ENCODE measurements at places on chromosomes 11 and 22.

DNA sequence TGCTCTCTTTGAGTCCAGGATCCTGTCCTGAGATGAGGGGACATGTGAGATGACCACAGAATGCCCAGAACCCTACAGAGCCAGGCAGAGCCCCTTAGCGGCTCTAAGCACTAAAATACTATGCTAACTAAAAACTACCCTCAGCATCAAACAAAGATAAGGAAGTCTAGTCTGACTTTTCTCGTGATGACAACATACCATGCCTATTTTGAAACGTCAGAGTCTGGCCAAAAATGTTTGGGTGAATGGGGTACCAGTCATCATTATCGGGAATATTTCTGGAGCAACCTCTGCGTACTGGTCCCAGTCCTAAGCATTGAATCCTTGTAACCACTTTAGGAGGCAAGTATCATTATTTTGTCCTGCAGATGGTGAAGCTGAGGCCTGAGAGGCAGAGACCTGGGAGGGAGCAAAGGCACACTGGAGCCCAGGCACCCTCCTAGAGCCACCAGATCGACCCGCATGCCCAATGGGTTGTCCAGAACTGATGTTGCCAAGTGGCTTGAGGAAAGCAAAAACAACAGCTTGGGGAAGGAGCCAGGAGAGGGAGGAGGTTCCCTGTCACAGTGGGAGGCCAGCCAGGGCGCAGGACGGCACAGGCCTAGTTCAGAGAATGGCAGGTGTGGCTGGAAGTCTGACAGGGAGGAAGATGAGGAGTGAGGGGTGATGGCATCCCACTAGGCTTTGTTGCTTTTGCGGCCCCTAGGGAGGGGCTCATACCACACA is 7.2 kb upstream of the OSM start:
- no peak for DNase-seq

- DNase-seq: peak; percentile 66
These were observed 63.8 kb upstream of the WNT7B start for GRCh38 chr22:46040471-46041465.

DNA sequence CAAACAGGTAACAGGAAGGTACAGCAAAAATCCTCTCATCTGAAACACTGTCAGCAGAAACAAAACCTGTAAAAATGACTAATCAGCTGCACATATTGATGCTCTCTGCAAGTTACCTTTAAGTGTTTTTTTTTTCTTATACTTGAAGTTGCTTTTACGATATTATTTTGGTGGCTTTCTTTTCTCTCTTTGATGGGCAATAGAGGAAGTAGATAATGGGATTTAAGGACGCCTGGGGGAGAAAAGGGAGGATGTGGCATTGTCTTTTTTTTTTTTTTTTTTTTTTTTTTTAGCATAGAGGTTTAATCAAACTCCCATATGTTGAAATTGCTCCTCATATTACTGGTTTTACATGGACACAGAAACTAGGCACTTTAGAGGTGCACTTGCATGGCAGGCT is 11.4 kb upstream of the ADSL start:
- no peak for DNase-seq

DNA sequence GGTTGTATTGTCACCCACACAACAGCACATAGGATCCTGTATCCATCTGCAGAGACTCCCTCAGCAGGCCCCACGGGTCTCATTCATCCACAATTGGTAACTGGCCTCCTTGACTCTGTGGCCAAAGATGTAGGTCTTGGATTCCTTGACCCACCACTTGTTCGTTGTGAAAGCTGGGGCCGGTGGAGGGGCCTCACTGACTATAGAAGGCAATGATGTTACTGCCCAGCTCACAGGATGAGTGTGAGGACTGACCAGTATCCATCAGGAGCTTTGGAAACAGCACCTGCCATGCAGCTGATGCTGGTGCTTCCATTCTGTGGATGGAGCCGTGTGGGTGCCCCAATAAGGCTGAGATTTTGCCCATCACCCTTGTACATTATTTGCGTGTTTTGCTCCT is 615.7 kb downstream of the BRD1 start:
- DNase-seq: no peak

GRCh38 chr11:4662876-4663275 is 19.1 kb downstream of the OR51E1 start:
- no peak for DNase-seq

DNA sequence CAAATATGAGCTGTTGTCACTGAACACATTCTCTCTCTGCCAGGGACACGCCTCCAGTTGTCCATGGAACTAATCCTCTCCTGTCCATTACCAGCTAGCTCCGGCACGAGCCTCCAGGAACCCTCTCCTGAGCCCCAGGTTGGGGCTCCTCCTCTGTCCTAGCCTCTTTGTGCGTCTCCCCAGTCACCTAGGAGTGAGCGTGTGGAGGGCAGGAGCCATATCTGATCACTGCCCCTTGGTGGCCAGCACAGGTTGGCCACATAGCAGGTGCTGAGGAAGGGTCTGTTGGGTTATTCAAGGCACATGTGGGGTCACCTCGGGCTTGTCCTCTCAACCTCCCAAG is 2.5 kb downstream of the SYVN1 start:
- DNase-seq: no peak
